ENCODE measurements at places on chromosomes 4 and X. TPM values are rescaled to one million over a fixed set of nuclear protein-coding genes. Genes with fewer than 3 reads are reported as not detected.

The ARHGEF6 gene
- total RNA-seq = 17.1 TPM

DNA sequence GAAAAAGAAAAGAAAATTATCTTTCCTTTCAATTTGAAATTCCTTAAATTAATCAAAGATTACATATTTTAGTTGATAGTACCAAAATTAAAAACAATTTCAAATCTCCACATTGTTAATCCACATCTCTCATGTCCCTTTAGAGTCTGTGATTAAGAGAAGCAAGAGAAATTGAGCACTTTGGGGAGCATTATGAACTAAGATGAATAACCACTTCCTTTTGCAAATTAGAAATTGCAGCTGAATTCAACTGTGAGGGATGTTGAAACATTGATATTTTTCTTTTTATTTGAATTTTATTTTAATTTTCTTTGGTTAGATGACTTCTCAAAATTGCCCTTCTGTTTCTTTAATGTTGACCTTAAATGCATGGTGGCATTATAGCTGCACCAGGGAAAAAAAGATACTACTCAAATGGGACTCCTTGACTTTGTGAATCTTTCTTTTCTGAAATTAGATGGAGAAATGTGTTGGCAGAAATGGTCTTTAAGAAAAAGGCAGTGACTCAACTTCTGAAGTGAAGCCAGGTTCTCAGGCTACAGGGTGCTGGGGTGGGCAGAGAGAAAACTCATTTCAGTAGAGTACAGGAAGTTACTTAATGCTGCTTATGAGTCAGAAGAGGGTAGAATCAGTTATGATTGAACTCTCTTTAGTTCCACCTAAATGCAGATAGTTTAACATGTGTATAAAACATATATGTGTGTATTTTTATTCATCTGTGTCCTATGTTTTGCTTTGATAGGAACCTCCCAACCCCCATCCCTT lies 92.0 kb upstream of the TNIP3 start:
- DNase-seq = no peak

- no peak for DNase-seq
These were observed 2.3 kb downstream of the AMMECR1 start for GRCh38 chrX:110315551-110315950.

DNA sequence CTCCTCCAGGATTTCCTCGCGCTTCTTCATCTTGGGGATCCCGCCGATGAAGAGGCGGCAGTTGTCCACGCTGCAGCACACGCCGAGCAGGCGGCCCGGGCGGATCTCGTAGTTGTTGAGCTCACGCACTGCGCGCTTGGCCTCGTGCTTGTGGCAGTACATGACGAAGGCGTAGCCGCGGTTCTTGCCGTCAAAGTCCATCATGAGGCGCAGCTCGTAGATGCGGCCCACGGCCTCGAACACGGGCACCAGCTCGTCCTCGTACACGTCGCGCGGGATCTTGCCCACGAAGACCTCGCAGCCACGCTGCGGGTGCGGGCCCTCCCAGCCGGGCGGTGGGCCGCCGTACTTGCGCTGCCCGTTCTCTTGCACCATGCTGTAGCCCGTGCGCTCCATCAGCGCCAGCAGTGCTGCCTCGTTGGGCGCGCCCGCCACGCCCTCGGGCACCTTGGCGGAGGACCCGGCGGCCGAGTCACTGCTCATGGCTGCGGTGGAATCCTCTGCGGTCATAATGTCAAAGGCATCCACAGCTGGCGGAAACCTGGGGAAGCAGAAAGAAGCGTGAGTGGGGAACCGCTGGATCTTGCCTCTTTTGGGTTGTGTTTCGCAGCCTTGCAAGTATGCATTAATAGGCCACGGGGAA lies 103.4 kb downstream of the CHRNA9 start:
- no peak for DNase-seq

GRCh38 chr4:82562564-82562854 lies 721 bp upstream of the TMEM150C start:
- no peak for DNase-seq

- DNase-seq = no peak
These were observed 22.2 kb downstream of the PDGFC start for GRCh38 chr4:156949373-156949814.

- DNase-seq = no peak
These were observed 118.4 kb downstream of the COX18 start for GRCh38 chr4:72951147-72951546.

GRCh38 chr4:26566133-26566532 lies 17.8 kb upstream of the TBC1D19 start:
- no peak for DNase-seq

- DNase-seq = no peak
These were observed 51.8 kb downstream of the PHOX2B start for GRCh38 chr4:41696763-41697162.

DNA sequence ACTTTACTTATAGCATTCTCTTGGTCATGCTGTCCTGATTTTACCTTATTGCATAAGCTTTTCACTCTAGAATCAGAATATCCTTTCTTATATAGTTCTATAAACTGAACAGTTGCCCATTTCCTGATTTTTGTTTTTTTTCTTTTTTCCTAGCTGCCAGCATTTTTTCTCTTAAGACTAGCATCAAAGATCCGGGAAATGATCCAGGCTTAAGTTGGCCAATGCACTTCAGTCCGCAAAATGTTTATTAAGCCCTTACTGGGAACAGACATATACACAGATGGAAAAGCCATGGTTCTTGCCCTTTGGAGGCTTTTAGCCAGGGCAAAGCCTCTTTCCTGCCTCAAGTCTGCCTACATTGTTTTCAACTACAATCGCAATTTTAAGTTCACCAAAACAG lies 10.1 kb upstream of the BMP2K start:
- DNase-seq = no peak

GRCh38 chr4:86302251-86302650 lies 57.6 kb downstream of the MAPK10 start:
- peak; percentile 87 for DNase-seq

- no peak for DNase-seq
These were observed 162.4 kb downstream of the UNC5C start for GRCh38 chr4:95386410-95386809.

DNA sequence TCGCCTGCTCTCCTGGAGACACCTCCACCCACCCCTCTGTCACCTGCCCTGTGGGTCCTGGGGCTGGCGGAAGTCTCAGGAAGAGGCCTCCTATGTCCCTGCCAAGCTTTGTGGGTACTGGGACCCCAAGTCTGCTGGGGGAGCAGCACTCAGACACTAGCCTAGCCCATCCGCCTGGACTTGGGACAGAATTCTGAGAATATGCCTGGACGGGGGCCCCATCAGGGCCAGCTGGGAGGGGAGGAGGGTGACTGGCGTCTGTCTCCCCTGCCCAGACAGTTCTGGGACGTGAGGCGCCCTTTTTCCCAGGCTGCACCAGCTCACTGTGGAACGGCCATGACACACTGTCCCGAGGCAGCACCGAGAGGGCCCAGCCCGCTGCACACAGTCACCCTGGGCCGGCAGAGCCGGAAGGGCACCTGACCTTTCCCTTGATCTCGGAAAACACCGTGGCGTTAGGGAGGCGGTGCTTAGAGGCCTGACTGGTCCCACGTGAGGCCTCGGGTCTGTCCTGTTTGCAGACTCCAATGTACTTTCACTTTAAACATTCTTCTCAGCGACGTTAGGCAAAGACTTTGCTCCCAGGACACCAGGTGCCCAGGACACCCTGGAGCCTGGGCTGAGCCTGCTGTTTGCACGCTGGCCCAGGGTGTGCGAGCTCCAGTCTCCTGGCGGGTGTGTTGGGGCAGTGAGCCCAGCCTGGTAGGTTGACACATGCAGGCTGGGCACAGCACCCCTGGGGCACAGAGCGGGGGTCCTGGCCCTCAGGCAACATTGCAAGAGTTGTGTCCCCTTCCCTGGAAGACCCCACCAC lies 700 bp downstream of the SLC26A1 start:
- DNase-seq = no peak

The JAKMIP1 gene
- total RNA-seq = 10.7 TPM

The PABPC5 gene
- 11.0 TPM for total RNA-seq

GRCh38 chr4:154367659-154368058 lies 123.9 kb downstream of the DCHS2 start:
- DNase-seq = no peak
